Activated CD4-positive, CD25-positive, alpha-beta regulatory T cell (primary cell): ENCODE measurements at places on chromosomes 2 and 18.

GRCh38 chr2:148194882-148195281 is 174.0 kb downstream of the MBD5 start:
- no peak for DNase-seq

- DNase-seq: no peak
Observed at GRCh38 chr2:16661936-16662839, 3.4 kb downstream of the CYRIA start.

GRCh38 chr2:238238766-238239542 is 884 bp downstream of the HES6 start:
- DNase-seq: no peak

DNA sequence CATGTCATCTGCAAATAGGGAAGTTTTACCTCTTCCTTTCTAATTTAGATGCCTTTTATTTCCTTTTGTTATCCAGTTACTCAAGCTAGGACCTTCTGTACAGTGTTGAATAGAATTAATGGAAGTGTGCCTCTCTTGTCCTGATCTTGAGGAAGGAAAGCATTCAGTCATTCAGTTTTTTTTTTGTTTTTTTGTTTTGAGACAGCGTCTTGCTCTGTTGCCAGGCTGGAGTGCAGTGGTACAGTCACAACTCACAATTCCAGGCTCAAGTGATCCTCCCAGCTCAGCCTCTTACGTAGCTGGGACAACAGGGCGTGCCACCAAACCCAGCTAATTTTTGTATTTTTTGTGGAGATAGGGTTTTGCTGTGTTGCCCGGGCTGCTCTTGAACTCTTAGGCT is 203.9 kb upstream of the ALPP start:
- DNase-seq: no peak

DNA sequence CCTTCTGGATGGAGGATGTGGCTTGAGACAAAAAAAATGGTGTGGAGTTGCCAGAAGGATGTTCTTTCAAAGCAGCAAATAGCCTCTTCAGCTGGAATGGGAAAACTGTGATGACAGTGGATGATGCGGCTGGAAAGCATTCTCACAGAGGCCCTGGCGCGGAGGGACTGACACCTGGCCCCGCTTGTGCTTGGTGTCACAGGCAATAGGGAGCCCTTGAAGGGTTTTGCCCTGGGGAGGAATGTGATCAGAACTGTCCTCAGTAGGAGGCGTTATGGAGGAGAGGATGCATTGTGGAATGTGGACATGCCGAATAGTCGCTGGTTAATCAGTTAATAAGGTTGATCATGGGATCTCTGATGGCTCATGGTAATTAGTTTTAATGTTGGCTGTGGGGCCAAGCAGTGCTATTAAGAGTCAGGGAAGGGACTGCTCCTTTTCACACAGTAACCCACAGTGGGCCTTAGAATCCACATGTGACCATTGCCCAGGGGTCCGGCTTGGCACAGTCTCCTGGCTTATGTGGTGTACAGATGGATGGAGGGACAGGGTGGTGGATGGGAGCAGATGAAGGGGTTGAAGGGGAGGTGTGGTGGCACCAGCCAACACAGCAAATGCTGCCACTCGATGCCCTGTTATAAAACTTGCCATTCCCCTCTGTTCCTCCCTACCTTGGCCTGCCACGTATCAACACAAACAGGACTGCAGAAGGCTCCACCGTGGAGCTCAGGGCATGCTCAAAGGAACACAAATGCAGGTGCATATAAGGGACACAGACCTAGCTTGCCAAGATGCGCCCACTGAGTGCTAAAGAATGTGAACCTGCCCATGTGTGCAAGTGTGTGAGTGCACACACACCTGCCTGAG is 71.7 kb downstream of the CIB4 start:
- no peak for DNase-seq

DNA sequence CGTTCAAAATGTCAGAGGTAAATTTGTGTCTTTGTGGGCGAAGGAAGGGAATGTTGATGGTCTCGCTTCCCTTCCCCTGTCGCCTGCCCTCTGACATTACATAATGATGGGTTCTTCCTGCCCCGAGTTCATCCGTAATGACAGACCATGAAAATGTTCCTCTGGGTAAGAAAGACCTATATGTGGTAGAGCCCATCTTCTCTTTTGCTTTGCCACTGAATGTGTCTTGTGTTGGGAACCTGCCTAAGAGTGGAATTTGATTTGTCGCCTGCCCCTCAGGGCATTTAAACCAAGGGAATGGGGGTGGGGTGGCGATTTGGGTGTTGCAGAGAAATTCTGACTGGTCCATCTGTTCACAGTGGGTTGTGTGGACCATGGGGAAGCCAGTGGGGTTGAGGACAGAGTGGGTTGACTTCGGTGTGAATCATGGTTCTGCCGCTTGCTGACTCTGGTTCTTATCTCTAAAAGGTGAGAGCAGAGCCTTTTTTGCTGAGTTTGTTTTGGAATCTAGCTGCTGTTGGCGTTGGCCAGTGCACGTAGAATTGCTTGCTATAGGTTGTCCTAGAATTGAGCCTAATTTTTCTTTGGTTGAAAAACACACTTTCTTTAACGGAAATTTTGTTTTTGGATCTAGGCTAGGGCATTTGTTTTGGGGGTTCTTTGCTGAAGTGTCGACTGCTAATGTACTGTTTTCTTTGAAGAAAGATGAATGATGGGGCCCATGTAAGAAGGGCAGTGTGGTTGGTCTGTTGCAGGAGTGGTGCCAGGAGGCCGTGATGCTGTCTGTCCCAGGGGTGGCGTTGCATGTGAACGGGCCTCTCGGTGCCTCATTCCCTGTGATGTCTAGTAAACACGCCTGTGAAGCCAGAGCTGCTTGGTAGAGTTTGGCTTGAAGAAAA is 1.3 kb downstream of the INPP4A start:
- no peak for DNase-seq

GRCh38 chr2:173855661-173856060 is 109.5 kb downstream of the SP3 start:
- DNase-seq: no peak

GRCh38 chr2:157181234-157181633 is 76.3 kb upstream of the GALNT5 start:
- no peak for DNase-seq

GRCh38 chr2:11234309-11234708 is 79.0 kb downstream of the SLC66A3 start:
- DNase-seq: no peak

DNA sequence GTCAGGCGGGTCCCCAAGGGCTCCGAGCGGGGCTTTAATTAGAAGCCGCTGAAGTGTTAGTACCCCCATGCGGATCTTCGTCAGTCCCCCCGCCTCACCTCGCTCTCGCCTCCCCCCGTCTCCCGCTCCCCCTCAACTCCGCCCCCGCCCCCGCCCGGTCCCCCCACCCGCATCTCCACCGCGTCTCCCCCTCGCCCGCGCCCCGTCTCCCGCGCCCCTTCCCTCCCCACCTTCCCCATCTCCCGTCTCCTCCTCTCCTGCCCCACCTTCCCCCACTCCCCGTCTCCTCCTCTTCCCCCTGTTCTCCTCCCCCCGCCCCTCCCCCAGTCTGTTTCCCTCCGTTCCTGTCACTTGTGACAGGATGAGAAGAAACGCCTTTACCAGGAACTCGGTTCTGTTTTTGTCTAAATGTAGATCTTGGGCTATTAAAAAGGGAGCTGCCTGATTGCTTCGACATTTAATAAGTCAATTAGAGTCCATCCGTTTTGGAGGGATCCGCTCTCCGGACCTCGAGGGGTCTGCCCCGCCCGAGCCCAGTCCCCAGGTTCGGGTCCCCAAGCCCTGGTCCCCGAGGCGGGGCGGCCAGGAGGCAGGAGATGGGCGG is 969 bp upstream of the ALKAL2 start:
- DNase-seq: no peak

DNA sequence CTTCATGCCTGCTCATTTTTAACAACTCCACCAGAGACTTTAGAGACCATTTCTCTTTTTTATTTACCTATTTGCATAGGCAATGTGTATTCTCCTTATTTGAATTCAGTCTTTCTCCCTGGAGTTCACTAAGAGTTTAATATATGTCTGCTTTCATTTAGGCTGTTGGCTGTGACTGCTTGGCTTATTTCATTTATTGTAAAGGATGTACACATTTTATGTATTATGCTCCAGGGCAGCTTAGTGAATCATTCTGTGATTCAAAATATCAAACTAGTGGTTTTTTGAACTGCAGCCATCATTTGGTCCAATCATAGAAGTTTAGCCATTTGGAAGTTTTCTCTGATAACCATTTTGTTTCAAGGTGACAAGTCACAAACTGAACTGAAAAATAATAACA is 229.6 kb downstream of the LPIN1 start:
- no peak for DNase-seq

- no peak for DNase-seq
Observed at GRCh38 chr18:73812423-73812822, 335.2 kb downstream of the FBXO15 start.

- no peak for DNase-seq
Observed at GRCh38 chr18:21513741-21514140, 86.8 kb downstream of the ESCO1 start.

GRCh38 chr2:17813742-17814473 is 2.4 kb upstream of the MSGN1 start:
- DNase-seq: no peak

DNA sequence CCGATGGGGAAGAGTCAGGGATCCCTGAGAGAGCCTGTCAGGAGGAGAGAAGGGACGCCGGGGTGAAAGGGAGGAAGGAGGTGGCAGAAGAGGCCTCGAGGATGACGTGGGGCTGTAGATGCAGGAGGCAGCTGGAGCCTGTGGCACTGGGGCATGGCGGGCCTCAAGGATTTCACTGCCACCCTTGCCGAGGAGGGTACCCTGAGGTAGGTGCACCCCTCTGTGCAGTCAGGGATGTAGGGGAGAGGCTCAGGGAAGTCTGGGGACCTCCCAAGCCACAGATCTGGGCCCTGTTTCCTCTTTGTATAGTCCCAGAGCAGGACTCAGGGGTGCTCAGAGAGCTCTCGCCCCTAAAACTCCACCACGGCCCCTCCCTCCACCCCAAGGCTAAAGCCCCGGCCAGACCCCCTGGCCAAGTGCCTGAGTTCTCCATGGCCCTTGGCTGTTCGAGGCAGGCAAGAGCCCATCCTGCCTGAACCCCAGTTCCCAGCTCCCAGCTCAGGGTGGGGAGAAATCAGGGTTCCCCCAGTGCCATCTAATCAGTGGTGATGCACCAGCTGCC is 39.0 kb upstream of the HDAC4 start:
- no peak for DNase-seq

DNA sequence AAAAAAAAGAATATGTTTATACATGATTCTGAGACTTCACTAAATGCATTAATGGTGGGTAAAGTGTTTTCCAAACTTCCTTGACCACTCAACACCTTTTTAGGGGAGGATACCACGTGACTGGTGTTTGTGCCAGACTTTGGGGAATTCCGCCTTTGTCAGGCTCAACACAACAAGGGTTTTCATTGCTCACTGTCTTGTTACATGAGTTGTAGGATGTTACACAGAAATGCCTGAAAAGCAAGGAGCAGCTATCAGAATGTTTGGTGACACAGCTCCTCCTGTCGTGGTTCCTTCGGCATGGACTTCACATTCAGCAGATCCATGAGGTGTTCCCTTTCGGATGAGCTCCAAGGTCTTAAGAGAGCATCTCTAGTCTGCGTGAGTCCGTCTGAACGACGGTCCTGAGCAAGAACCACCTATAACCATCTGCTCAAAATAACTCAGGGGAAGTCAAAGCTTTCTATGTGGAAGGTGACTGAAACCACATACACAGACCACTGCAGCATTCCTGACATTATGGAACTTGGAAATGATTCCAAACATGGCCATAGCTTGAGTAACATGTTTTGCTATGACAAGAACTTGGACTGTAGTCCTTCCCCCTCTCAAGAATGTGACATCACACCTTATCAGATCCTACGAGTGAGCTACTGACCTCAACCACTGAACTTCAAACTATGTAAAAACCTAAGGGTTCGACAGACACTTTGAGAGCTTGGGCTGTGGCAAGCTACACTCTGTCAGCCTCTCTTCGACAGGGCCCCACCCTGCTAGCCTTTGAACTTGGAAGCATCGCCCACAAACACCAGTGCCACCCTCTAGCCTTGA is 57.5 kb downstream of the MCFD2 start:
- DNase-seq: no peak

DNA sequence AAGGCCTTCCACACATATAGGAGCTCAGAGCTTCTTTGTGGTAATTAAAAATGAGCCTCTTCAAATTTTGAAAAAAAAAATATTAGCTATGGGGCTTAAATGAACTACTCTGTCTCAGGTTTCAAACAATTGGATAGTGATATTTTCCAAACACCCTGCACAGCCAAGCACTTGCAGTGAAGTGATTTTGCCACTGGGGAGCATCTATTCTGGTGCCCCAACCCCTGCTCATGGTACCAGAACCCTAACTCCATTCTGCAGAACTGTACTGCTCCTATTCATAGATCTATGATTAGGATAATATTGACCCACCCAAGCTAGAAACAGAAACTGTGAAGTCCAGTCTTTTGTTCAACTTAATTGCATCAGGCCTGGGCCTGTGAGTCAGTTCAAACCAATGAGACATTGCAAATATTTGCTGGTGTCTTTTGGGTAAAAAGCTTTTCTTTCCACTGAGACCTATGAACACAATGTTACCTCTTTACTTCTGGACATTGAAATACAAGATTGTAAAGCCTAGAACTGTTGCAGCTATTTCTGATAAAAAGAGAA is 324.0 kb downstream of the GALNT13 start:
- DNase-seq: no peak

DNA sequence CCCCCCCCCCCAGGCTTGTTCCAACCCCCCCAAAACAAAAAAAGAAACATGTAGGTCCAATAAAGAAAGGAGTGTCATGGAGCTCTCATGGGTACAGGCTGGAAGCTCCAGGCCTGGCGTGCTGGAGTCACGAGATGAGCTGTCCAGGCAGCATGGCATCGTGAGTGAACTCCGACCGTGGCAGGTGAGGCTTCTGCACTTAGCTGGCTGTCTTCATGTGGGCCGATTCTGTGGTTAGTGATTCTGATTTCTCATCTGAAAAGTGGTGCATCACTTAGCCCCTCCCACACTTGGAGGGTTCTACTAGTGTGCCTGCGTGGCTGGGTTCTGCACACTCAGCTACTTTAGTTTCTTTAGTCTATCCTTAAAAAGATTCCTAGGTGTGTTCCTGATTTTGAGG is 126.4 kb upstream of the MGAT5 start:
- no peak for DNase-seq

- no peak for DNase-seq
Observed at GRCh38 chr2:95760806-95761525, 169.2 kb downstream of the TRIM43 start.

- DNase-seq: no peak
Observed at GRCh38 chr2:17104454-17104853, 413.8 kb downstream of the RAD51AP2 start.

DNA sequence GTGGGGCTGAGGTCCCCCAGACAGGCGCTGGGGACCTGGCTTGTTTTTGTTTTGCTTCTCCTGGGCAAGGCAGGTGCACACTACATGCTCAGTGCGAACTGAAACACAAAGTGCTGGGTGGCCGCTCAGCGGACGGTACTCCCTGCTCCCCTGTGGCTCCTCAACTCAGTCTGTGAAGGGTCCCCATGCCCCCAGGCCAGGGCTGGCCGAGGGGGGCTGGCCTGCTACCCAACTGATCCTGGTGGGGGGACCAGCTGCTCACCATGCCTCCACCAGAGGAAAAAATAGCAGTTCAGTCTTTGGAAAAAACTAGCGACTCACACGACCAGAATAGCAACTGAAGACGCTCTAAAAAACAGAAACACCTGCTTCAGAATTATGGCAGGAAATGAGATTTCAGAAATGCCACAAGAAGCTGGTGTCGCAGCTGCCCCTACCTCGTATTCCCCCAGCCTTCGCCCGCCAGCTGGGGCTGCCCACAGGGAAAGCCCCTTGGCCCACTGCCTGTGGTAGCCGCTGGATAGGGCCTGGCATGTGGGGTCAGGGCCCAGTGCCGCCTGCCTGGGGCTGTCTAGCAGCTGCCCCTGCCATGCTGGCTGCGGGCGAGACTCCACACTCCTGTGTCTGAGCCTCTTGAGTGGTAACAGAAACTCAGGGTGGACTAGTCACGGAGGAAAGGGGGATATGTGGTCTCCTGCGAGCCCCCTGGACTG is 43.7 kb downstream of the MEX3C start:
- DNase-seq: peak; percentile 12
